DMS53 (cell line): ENCODE measurements at places on chromosomes 4 and X.

- DNase-seq, result no peak
Observed at GRCh38 chr4:129747756-129748155, 651.8 kb downstream of the C4orf33 start.

- DNase-seq, result peak; percentile 4
Observed at GRCh38 chrX:50606300-50606950, 135.8 kb upstream of the DGKK start.

GRCh38 chr4:106670976-106671375 is 302.4 kb upstream of the GIMD1 start:
- DNase-seq, result no peak

DNA sequence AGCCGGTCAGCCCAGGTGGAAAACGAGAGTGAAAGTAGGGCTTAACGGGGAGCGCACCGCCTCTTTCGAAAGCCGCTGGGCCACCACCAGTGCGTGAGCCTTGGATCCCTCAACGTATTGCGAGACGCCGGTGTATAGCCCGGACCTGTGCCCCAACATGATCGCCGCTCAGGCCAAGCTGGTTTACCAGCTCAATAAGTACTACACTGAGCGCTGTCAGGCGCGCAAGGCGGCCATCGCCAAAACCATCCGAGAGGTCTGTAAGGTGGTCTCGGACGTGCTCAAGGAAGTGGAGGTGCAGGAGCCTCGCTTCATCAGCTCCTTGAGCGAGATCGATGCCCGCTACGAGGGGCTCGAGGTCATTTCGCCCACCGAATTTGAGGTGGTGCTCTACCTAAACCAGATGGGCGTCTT is 929 bp downstream of the MAB21L2 start:
- no peak for DNase-seq

- DNase-seq, result no peak
Observed at GRCh38 chr4:173499658-173500535, 30.1 kb downstream of the HAND2 start.

DNA sequence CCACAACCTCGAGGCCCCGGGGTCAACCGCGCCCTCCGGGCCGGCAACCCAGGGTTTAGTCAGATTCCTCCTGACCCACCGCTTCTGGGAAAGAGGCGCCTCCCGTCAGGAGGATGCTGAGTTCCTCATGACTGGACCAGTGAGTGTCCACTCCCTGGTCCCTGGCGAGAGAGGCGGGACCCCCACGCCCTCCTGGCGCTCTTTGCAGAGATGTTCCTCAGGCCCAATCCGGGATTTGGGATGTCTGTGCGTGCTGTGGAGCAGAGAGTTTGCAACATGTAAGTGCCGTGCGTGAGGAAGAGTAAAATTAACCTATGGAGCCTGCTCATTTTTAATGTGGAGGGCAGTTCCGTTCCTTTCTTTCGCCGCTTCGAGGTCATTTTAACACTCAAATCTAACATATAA is 824 bp upstream of the UGDH start:
- no peak for DNase-seq

DNA sequence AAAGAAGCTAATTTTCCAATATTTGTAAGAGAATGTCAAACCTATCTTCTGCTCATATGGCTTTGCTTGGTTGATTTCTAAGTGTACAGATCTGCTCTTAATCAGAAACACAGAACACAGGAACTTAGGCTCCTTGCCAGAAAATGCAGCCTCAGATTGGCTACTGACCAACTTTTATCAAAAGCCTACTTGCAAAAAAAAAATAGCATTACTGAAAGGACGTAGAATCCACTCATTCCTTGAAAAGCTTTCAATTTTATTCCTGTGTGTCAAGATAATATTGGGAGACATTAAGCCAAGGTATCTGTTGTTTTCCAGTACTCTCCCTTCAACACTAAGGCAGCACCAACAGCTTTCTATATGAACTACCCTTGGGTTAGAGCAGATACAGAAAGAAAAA is 127.6 kb upstream of the INTU start:
- no peak for DNase-seq

DNA sequence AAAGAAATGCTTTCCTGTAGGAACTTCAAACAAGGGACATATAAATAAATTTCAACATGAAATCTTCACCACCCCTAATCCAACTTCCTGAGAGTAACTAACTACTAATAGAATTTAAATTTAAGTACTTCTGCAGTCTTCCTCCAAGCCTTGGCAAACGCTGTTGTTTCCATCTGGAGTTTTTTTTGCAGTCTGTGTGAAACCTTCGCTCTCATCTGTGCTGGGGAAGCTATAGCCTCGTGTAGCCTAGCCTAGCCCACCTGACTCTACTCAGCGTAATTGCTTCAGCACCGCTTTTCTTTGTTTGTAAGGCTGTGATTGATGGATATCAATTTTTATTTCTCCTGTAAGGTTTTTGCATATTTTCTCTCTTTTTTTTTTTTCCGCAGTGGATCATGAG is 30.9 kb downstream of the STOX2 start:
- DNase-seq, result no peak

- peak; percentile 71 for DNase-seq
Observed at GRCh38 chrX:32530802-32531403, 680.4 kb downstream of the DMD start.

DNA sequence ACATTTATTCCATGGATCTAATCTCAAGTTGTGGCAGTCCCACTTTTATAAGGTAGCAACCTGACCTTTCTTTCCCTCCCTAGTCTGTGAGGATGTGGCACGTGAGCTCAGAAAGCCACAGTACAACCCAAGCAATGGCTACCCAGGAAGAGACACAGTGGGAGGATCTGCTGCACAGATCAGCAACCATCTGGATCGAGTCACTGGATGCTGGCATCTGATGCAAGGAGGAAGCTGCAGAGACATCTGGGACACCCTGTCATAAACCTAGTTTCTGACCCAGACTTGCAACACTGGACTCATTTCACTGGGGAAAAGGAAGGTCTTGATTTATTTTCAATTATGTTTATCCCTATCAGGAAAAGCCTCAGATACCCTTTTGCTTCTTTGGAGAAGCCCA is 327.1 kb downstream of the PAPSS1 start:
- DNase-seq, result peak; percentile 3
